IPS-NIHi11 (cell line): ENCODE measurements at places on chromosomes 16 and 17.

- no peak for DNase-seq
Measured at GRCh38 chr17:63819585-63820537, 7.4 kb upstream of the PSMC5 start.

DNA sequence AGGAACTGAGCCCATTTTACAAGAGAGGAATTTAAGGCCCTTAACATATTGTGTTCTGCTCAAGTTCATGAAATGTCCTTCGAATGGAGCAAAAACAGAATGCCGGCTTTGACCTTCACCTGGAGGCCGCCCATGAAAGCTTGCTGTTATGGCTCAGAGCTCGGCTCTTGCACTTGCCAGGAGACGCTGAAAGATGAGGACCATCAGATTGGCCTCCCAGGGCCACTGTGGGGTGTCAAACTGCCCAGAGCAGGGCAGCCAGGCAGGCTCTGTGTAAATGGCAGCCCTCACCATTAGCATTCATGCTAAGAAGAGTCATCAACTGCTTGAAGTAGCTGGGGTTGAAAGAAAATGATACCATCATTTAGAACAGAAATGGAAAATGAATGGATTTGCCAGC is 39.3 kb downstream of the IL21R start:
- DNase-seq = no peak

DNA sequence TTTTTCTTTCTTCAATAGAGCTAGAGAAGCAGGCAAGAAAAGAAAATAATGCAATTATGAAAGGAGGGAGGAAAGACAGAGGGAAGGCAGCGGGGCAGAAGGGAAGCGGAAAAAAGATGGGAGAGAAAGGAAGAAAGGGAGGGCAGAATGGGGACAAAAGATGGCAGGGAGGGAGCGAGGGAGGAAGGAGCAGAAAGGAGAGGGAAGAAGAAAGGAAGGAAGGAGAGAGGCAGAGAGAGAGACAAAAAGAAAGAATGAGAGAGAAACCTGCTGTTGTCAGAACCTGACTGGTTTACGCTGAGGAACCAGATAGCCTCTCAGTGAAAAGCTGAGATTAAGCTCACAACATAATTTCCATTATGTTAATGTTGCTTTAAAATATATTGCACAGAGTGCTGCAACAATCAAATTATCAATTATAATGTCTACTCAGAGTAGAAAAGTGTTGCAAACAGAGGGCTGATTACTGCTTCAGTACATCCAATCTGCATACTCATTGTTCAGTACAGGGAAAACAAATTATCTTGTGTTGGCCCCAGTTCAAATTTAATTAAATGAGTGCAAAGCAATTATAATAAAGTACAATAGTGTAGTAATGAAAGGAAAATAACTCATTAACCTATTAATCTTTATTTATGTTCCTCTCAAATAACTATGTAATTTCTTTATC is 32.0 kb upstream of the TOX3 start:
- no peak for DNase-seq

DNA sequence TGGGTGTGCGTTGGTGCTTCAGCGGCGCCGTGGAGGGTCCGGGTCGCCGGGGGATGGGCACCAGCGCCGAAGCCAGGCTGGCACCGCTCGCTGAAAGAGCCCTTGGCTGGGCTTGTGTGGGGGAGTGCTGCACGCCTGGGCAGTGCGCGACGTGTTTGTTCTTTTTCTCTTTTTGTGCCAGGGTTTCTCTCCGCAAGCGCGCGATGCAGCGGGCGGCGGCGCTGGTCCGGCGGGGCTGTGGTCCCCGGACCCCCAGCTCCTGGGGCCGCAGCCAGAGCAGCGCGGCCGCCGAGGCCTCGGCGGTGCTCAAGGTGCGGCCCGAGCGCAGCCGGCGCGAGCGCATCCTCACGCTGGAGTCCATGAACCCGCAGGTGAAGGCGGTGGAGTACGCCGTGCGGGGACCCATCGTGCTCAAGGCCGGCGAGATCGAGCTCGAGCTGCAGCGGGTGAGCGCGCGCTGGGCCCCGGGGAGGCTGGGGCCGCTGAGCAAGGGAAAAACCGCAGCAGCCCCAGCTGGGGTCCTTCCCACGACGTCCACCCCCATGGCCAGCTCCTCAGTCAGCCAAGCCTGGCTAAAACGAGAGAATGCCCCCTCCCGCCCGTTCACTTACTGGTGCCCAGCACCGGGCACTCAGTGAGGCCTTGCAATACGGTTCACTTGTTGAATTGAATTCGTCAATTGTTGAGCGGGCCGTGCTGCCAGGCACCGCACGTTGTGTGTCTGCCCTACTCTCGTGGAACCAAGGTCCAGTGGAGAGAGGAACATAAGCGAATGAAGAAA is 541 bp downstream of the GPT2 start:
- DNase-seq = no peak

DNA sequence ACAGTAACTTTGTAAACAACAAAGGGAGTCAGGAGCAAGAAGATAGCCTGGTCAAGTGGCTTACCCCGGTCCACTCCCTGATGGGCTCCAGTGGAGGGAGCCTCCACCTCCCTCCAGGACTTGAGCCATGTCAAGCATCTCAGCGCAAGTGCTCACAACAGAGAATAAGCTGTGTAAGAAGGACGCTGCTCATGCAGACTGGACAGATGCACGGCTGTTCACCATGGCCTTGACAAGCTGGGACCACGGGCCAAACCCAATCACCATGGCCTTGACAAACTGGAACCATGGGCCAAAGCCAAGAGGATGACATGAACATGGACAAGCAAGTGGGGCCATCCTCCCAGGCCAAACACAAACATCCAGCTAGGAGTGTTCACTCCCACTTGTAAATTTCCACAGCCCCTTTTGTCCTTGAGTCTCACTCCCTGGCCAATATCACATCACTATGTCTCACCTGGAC is 3.4 kb upstream of the PITPNM3 start:
- no peak for DNase-seq
